ENCODE measurements at places on chromosomes 6 and 20.

DNA sequence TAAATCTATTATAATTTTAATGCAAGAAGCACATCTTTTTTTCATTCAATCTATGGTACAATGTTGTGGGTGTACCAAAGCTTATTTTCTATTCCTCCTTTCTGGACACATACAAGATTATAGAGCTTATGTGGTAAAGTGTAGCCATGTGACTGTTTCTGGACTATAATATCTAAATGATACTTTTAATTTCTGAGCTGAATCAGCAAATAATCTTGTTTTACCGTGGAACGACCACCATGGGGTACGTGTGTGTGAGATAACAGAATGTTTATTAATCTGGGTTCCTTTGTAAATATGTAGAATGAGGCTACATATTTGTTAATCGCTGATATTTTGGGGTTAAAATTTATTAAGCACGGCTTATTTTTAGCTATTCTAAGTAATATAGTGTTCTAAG is 111.5 kb upstream of the EYS start:
- DNase-seq: no peak

GRCh38 chr20:51542571-51543421 is at the start of gene NFATC2:
NFATC2 (minus strand) TSS chr20:51542719; CDS start chr20:51542499, 220 bp downstream.
- DNase-seq: peak; percentile 74

GRCh38 chr20:10805764-10806163 is 132.0 kb upstream of the JAG1 start:
- DNase-seq: no peak

GRCh38 chr20:21323640-21324039 is 20.5 kb downstream of the XRN2 start:
- no peak for DNase-seq

- DNase-seq: no peak
Observed at GRCh38 chr6:64064919-64065318, 429.3 kb downstream of the PHF3 start.

DNA sequence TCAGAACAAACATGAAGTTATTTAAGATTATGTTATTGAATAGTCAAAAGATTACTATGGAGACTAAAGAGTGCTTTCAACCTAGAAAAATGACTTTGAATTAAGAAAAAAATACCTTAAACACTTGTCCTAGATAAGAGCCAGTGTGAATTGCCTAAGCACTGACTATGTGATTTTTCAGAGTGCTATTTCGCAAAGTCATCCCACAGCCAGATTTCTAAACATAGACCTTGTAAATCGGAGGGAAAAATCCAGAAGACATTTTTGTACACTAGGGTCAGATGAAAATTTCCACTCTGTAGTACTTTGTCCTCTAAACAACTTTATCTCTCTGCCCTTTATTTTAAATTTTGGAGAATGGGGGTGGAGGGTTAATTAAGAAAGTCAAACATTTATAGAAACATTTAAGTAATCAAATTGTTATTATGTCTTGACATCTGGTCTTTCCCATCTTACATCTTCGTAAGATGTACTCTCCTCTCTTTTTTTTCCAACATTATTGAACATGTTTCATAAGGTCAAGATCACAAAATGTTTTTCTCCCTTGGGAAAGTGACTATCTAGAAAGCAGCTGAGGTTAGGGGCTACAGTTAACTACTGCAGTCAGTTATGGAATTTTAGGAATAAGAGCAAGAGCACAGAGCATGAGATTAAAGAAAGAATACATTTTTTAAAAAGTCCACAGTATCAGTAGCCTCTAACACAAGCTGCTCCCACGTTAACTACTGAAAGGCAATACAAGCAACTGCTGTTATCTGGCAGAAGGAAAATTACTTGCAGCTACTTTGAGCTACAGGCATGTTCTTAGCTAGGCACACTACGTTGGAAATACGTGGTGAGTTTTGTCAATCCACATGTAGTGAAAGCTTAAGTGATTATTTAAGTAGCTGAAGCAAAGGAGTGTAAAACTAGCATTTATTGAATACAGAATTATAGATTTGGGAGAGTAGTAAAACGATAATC is 648.5 kb downstream of the HTR1B start:
- DNase-seq: no peak

DNA sequence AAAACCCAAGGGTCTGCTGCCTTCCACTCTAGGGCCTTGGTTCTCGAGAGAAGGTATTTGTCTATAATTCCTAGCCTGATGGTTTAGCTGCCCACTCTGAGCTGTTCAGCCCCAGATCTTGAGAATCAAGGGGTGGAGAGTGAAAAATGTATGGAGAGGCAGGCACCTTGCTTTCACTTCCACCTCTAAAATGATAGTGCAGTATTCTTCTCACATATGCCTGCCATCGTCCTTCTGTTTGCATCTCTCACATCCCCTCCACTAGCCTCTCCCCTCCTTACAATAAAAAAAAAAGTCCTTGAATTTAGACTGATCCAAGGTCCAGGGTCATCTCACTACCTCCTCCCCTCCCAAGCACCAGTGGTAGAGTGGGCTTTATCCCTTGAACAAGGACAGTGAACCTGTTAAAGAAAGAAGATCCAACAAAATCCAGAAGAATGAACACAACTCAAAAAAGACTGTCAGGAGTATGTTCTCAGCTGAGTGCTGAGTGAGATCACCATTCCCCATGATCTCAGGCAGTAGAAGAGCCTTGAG is 104.2 kb downstream of the HIVEP1 start:
- no peak for DNase-seq

- DNase-seq: peak; percentile 59
Observed at GRCh38 chr6:149897015-149897697, 757 bp downstream of the RAET1E start.

DNA sequence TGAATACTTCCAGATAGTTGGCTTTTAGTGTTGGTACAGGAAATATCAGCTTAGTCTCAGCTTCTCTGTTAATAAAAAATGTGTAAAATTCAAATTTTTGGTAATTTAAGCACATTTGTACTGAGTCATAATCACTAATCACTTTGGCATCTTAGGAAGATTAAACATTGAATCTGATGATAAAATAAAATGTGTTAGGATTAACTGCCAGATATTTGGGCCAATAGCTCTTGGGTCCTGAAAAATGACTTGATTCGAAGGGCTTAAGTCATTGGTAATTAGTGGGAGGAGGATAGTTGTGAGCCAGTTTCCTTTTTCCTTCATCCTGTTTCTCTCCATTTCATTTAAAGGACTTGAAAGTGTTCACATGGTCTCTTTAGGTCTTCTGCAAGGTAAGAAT is 426.1 kb downstream of the RFPL4B start:
- no peak for DNase-seq

- no peak for DNase-seq
Observed at GRCh38 chr20:59013959-59014608, 5.1 kb upstream of the TUBB1 start.

- DNase-seq: no peak
Observed at GRCh38 chr20:34367155-34367554, 4.1 kb downstream of the ITCH start.

- no peak for DNase-seq
Observed at GRCh38 chr6:1872649-1873131, 263.0 kb downstream of the FOXC1 start.

- no peak for DNase-seq
Observed at GRCh38 chr6:83536034-83536646, 23.8 kb downstream of the PRSS35 start.

- DNase-seq: no peak
Observed at GRCh38 chr6:2921520-2922115, 18.5 kb upstream of the SERPINB9 start.

GRCh38 chr20:8385247-8385646 is 253.2 kb downstream of the PLCB1 start:
- DNase-seq: no peak

GRCh38 chr6:75166773-75167172 is 39.1 kb downstream of the COL12A1 start:
- no peak for DNase-seq

DNA sequence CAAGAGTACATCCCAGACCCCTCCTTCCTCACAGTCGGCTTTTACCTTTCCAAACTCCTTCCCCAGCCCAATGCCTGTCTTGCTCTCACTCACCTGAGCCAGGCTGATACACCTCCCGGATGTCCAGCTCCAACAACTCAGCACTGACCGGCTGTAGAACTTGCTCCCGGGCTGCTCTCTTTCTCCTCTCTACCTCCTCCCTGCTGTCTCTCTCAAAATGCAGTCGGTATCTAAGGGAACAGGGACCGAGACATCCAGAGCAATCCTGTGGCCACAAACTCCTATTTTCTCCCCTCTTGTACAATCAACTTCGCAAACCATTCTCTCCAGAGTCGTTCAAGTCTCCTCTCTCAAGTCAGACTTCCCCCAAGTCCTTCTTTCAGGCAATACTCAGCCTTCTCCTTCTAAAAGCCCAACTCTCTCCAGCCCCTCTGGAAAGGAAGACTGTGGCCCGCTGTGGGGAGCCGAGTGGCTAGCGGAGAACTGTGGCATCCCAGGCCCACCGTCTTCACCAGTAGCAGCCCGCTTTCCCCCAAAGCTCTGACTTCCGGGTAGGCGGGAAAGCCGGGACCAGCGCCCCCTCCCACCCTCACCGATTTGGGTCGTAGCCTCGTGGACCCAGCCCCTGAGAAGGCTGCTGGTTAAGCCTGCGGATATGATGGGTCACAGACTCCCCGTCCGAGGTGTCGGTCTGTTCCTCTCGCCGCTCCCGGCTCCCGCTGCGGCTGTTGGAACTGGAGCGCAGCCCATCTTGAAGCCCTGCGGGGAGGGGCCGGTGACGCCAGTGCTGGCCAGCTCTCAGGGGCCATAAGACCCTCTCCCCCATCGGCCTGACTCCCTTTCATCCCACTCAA is 1.1 kb downstream of the GNL1 start:
- DNase-seq: peak; percentile 65

DNA sequence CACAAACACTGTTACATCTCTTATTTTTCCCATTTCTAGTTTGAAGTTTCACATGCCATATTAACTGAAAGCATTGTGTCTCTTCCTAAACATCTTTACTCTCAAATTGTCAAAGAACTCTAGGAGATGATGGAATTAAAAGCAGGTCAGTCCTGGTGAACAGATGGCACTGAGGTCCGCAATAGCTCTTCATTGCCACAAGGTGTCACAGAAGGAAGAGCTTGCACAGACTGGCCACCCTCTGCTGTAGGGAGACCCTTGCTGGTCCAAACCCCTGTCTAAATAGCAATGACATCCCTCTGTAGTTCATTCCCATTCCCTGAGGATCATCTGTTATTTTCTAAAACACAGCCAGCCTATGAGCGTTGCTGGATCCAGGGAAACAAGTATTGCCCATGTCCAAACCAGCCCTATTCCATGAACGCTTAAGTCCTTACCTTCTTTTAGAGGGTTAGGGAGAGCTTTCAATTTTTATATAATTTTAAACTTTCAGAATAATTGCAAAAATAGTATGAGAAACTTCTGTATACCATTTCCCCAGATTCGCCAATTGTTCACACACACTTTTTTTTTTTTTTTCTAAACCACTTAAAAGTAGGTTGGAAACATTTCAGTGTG is 10.1 kb upstream of the HDAC2 start:
- DNase-seq: no peak

GRCh38 chr6:147911057-147911456 is 402.6 kb downstream of the SAMD5 start:
- no peak for DNase-seq

DNA sequence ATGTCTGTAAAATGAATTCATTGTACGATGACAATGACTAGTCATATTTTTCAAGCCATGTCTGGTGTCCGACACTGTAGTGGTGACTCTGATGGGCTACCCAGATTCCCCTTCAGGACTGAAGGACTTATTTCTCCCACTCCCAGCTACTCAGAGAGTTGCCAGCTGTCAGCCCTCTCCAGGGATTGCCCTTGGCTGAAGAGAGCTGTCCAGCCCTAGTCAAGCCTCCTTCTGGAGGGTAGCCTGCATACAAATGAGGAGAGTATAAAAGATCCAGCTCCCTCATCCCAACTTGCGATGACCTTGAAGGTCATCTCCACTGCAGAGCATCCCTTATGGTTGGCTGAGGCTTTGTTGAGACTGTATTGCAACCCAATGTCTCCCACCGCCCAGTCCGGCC is 29.9 kb downstream of the JPH2 start:
- DNase-seq: no peak

DNA sequence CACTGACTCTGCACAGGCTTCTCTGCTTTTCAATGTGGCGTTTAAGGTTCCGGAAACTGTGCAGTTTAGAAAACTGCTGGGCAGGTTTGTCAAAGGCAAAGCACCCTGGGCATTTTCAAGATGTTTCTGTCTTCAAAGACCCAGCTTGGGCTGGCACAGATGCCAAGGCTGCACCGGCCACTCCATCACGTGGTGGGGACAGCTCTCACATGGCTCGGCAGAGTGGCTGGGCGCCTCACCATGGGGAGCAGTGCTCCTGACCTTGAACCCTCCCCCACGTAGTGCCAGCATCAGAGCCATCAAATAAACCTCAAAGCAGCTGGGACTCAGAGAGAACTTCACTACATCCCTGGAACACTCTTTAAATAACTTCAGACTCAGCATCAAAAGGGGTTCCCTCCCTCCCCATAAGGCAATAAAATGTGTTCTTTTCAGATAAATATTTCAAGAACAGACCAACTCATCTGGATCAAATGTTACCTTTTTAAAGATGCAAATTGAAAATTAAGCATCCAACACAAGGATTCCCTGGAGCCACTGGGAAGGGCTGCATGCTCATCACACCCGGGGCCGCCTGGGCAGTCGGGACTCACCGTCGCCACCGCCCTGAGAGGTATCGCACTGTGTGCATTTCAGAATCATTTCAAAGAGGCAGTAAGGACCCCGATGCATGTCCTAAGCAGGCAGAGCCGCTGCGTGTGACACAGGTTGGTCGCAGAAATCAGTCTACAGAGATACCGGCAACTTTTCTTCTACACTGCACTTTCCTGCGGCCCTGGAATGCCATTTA is 157.1 kb downstream of the CDH4 start:
- no peak for DNase-seq

DNA sequence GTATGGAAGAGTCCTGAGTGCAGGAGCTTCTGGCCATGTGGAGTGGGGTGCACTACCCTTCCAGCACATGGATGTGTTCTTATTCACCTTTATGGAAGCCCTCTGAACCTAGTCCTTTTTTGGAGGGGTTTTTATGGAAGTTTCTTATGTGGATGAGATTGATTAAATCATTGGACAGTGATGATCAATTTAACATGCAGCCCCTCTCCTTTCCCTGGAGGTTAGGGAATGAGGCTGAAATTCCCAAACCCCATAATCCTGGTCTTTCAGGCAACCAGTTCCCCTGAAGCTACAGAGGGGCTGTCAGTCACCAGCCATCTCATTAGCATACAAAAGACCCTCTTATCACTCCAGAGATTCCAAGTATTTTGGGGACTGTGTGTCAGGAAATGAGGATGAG is 183.9 kb upstream of the MAP3K7 start:
- no peak for DNase-seq

DNA sequence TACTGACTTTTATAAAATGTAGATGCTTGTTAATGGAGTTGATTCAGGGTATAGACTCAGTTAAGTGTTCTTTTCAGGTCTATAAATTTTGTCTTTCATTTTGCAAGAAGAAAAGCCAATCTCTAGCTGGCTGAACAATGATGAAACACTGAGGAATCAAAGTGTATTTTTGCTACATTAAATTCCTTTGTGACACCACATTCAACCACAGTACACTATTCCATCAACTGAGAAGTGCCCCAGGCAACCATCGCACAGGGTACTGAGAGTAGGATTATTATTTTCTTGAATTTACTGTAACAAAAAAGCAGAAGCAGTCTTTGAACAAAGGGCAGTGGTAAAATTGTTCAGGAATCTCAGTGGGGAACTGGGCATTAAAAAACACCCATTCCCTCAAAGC is 83.6 kb downstream of the PREP start:
- no peak for DNase-seq

- DNase-seq: no peak
Observed at GRCh38 chr20:48326868-48327267, 500.9 kb downstream of the PREX1 start.
